ENCODE measurements at places on chromosomes 5 and 9.

DNA sequence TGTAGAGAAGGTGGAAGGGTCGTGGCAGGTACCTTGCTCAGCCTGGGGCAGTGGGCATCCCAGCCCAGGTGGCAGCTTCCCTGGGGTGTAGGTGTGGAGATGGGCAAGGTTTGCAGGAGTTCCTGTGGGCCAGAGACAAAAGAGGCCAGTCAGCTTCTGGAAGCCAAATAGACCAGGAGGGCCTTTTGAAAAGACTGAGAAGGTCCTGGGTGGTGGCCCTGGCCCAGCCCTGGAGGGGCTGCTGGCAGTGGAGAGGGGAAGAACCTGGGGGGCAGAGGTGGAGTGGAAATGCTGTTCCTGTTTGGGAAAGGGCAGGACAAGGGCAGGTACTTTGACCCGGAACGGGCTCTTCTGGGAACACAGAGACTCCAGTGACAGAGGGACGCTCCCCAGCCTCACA, 7.0 kb upstream of the IL3 start:
- no peak for DNase-seq

DNA sequence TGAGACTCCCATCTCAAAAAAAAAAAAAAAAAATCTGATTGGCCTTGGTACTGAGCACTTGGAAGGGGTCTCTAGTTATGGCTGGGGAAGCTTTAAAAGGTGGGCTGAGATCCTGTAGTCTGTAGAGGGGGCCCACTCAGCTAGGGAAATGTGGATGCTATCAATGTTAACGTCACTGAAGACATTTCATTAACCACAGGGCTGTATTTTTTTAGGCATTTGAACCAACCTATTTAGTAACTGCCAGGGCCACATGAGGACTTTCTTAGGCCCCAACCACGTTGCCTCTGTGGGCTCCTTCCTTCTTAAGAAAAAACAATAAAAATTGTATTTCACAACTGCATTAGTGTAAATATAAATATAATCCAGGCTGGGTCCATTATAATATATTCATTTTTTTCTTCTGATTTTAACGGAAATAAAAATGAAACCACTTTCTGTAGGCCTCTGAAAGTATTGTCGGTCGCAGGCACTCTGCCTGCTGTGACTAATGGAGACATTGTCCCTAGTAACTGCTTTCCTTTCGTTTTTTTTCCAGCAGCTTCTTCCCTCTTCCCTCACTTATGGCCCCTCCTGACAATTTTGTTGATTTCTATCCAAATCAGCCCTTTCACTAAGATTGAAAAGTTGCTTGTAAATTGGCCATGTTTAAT, 71.6 kb downstream of the GCNT1 start:
- DNase-seq: no peak

DNA sequence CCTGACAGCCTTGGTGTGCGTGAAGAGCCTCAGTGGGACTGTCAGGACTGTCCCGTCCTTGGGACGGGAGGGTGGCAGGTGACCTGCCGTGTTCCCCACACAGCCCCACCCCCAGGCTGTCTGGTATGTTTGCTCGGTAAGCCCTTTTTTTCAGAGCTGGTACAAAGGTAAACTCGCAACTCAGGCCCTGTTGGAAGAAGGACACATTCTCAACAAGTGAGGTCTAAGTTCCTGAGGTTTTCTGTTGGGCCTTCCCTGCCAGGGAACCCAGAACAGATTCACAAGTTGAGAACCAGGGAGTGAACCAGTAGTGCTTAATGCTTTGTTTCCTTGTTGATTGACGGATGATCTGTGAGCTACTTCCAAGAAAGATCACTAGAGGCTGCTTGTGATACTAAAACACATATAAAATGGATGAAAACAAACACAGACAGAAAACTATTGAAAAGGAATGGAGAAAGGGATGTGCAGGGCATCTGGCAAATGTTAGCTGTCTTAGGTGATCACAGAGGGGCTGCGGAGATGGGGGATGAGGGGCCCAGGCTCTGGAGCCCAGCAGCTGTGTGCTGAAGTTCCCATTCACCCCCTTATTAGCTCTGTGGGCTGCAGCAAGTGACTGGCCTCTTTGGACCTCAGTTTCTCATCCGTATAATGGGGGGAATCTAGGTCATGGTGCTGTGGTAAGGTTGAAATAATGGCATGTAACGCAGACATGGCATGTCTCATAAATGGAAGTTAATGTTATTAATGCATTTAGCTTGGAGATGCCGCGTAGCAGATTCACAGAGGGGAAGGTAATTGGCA, 2.7 kb downstream of the NDST1 start:
- DNase-seq: no peak

- no peak for DNase-seq
These were observed 8.2 kb upstream of the EPB41L4B start for GRCh38 chr9:109328978-109329637.

GRCh38 chr5:94397508-94397907, 220.9 kb downstream of the KIAA0825 start:
- no peak for DNase-seq

DNA sequence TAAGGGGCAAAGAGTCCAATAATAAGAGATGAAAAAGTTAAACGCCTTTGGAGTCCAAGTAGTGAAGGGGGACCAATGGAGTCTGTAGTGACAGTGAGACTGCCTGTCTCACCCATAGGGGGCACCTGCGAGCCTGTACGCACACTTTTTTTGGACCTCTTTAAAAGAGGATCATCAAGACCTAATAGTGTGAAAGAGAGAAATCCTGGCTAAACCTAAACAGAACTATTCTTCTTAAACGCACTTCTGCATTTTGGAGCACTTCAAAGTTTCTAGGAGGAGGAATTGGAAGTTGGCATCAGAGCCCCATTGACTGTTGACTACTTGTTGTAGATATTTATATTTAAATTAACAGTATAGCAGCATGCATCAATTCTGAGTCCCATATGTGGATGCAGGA, 636.1 kb upstream of the KLF4 start:
- DNase-seq: no peak

- DNase-seq: no peak
These were observed 473.6 kb downstream of the AGTPBP1 start for GRCh38 chr9:85268131-85268530.

DNA sequence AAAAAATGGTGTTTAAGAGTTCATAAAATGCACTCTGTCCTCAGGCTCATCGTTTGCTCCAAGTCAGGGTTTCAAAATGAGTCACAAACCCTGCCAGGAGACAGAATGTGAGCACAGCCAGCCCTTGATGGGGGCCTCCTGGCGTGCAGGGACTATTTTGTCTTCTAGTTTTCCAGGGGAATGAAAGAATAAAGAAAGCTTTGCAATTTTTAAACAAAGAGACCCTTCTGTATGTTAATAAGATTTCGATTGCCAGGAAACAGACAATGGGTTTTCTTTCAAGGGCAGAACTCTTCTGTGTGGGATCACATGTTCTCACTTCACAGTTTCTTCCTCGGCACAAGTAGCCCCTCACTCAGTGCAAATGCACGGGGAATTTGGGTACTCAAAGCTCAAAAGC, 121.4 kb upstream of the C6 start:
- DNase-seq: no peak

GRCh38 chr9:91921371-91921770, 28.7 kb downstream of the ROR2 start:
- DNase-seq: no peak

DNA sequence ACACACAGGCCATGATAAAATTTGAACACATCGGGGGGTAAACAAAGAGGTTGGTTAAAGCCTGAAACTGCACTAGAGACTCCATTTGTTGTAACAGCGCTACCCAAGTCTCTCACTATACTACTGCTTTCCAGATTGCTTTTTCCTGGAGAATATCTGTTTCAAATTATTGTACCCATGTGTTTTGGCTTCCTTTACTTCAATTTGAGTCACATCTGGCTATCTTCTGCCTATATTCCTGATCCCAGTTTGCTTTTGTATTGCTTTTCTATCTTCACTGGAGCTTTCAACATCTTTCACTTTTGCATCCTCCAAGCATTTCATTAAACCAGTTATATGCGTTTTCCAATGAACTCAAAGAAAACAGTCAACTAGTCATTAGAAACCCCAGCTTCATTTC, 404.7 kb downstream of the MLLT3 start:
- no peak for DNase-seq

GRCh38 chr9:99105152-99106043, 485 bp downstream of the TGFBR1 start:
- peak; percentile 90 for DNase-seq

DNA sequence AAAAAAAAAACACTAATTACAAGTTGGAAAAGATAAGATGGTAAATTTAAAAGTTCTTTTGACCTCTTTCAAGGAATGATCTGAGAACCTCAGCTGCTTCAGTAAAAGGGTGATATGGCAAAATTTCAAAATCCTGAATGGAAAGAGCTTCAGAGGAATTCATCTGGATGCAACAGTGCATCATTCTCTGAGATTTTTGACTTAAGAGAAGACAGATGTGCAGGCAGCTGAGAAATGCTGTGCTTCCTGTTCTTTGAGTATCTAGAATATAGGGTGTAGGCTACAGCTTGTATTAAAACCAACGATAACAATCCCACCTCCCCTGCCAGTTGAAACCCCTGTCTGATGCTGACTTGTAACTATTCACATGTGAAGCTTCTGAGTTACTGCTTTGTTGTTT, 6.2 kb downstream of the FRMPD1 start:
- DNase-seq: no peak

DNA sequence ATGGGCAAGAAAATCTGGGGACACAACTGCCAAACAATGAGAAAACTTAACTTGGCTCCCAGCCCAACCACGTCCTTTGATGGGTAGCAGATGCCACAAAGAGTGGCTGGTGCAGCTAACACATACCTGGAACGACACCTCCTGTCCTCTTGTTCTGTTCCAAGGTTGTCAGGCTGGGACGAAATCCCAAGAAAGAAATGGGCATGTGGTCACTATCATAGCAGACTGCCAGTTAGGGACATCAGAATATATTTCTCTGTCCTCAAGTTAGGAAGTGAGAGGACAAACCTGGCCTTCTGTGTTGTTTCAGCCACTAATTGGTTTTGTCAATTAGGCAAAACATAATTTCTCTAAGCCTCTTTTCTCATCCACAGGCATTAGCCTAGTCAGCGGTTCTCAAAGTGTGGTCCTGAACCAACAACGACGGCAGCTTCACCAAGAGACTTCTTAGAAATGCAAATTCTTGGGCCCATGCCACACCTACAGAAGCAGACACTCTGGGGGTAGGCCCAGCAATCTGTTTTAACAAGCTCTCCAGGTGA, 63.4 kb downstream of the RAPGEF1 start:
- DNase-seq: no peak

Measured in GM10248 (cell line).